Stimulated activated naive B cell treated with anti-CD40 and anti-IgM and Interleukin-4, amounts not matched to agents 10 μg/mL and 1 μg/mL and 100 μg/mL, for 72 hours (primary cell): ENCODE measurements at places on chromosomes 3 and 15.

DNA sequence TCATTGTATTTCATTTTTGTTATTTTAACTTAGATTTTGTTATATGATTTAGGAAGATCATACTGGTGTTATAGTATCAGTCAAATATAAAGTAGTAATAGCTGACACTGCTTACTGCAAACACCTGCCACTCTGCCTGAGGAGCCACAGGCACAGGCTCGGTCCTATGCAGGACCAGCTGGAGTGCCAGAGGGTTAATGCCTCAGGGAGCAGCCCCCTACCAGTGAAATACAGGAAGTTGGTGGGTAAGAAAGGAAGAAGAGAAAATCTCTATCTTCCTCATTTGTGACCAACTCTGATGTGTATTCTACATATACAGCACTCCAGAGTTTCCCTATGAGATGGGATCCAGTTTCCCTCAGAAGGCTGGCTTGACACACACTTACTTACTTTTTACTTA is 593.3 kb downstream of the UNC13C start:
- DNase-seq: no peak

GRCh38 chr3:191958980-191959671 is 498.2 kb downstream of the PYDC2 start:
- no peak for DNase-seq

DNA sequence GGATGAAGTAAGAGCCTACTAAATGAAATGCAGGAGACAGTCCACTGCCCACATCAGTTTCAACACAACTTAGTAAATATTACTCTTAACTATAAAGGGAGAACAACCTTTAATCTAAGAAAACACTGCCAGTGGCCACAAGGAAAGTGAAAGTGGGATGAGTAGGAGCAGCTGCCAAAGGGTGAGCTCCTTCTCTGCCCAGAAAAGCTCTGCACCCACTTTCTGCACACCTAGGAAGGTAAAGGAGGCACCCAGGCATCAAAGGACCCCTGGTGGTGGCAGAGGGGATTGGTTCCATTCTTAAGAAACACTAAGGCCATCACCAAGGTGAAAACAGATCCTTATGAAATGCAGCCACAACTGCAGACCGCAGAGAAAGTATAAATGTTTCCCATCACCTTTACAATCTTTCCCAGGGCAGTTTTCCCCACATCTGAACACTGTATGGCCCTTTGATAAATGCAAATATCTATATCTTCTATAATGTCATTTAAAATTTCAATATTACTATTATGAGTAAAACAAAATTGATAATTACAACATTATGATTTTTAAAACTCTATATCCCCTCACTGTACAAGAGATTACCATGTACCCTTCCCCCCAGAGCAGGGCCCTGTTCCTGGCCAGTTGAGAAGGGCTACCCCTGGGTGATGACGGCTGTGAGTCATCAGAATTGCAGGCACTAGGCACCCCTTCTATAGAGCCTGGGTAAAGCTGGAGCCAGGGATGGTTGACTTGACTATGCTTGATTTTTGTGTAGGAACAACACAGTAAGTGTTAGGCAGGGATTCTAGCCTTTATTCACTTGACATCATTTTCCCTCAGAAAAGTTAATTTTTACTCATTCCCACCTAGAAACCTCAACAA is 92.0 kb downstream of the SNRK start:
- DNase-seq: peak; percentile 27

- DNase-seq: no peak
These were observed 35.0 kb upstream of the VGLL3 start for GRCh38 chr3:87025661-87026645.

DNA sequence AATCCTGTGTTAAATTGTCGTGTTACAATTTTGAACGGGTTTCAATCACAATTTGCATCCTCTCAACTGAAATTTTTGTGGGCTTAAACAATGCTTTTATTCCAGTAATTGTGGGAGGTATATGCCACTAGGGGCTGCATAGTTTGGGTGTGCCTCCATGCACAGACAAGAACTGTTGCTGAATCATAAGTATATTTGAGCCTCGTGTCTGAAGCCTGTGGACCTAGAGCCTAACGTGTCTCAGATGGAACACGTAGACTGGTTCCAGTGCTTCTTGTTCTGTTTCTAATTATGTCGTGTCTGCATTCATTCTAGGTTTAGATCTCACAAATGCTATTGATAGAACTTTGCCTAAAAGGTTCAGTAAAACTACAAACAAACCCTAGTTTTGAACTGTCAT is 363.4 kb downstream of the RBMS3 start:
- DNase-seq: no peak

GRCh38 chr3:55246033-55246432 is 241.1 kb downstream of the WNT5A start:
- no peak for DNase-seq

- DNase-seq: no peak
These were observed 317 bp upstream of the MESP2 start for GRCh38 chr15:89775815-89776214.

DNA sequence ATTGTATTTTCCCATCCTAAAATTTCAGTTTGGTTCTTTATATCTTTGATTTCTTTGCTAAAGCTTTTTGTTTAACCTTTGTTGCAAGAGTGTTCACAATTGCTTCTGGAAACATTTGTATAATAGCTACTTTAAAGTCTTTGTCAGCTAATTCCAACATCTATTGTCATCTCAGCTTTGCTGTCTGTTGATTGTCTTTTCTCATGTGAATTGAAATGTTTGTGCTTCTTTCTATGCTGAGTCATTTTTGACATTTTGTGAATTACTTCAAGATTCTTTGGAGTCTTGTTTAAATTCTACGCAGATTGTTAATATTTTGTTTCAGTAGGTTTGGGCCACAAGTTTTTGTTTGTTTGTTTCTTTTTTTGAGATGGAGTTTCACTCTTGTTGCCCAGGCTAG is 73.2 kb downstream of the SUCNR1 start:
- no peak for DNase-seq
